AG09319 (cell line): ENCODE measurements at places on chromosomes 12 and 14.

GRCh38 chr12:112161711-112162110 is 36.4 kb downstream of the TRAFD1 start:
- DNase-seq, result no peak

DNA sequence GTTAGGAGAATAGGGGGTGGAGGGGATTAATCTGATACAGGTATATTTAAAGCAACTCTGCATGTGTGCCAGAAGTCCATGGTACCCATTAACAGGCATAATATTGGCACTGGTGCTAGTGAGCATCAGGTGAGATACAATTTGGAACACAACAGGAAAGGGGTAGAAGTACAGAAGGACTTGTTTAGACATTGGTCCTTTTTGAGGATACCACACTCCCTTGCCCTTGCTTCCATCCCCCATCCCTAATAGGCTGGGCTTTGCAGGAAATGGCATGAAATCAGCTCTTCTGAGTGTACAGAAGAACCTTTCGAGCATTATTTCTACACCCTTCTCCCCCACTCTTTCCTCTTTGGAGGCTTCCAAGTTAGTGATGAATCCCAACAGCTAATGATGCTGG is 16.4 kb downstream of the PCBP2 start:
- DNase-seq, result no peak

- DNase-seq, result peak; percentile 40
These were observed 411.9 kb downstream of the FUT8 start for GRCh38 chr14:65824285-65824977.

DNA sequence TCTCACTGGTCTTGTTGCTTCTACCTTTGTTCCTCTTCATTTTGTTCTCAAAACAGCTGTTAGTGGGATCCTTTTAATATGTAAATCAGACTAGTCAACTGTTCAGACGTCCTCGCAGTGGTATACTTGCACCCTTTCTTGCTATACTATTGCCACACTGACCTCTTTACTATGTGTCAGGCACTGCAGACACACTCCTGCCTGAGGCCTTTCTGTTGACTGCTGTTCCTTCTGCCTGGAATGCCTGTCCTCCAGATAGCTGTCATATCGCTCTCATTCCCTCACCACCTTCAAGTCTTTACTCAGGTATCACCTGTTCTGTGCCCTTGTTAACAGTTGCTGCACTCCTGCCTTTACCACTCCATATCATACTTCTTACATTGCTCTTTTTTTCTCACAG is 90.0 kb upstream of the TMEM263 start:
- no peak for DNase-seq

- DNase-seq, result no peak
These were observed 746.8 kb downstream of the DIO2 start for GRCh38 chr14:79464468-79464867.

- DNase-seq, result peak; percentile 23
These were observed 28.6 kb downstream of the SUDS3 start for GRCh38 chr12:118404876-118405521.

- no peak for DNase-seq
These were observed 10.9 kb downstream of the TCHP start for GRCh38 chr12:109910969-109911348.

DNA sequence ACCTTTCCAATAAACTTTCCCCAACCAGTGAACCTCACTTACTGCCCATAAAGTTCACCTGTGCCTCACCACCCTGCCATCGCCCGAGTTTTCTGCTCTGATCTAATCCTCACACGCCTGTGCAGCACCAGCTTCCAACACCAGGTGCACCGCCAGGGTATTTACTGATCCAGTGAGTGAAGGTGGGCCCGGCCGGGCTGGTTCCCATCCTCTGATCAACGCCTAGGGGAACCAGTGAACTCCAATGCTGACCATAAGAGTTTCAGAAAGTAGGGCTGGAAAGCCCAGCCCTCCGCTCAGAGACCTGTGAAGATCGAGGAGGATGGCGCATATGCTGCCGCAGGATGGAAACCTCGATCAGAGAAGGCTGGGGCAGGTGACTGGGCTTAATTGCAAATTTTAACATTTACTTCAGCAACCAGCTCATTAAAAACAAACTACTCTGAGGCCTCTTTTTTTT is 685 bp upstream of the MYL6B start:
- no peak for DNase-seq

GRCh38 chr12:67727702-67728666 is 79.4 kb downstream of the DYRK2 start:
- no peak for DNase-seq

GRCh38 chr12:57475271-57476161 is 4.2 kb downstream of the ARHGAP9 start:
- no peak for DNase-seq

GRCh38 chr12:124013073-124013472 is 40.1 kb downstream of the ZNF664 start:
- DNase-seq, result no peak

- DNase-seq, result no peak
These were observed 27.1 kb upstream of the SLC17A8 start for GRCh38 chr12:100329800-100330199.

- no peak for DNase-seq
These were observed 89.6 kb upstream of the PTPRR start for GRCh38 chr12:71010143-71010479.

DNA sequence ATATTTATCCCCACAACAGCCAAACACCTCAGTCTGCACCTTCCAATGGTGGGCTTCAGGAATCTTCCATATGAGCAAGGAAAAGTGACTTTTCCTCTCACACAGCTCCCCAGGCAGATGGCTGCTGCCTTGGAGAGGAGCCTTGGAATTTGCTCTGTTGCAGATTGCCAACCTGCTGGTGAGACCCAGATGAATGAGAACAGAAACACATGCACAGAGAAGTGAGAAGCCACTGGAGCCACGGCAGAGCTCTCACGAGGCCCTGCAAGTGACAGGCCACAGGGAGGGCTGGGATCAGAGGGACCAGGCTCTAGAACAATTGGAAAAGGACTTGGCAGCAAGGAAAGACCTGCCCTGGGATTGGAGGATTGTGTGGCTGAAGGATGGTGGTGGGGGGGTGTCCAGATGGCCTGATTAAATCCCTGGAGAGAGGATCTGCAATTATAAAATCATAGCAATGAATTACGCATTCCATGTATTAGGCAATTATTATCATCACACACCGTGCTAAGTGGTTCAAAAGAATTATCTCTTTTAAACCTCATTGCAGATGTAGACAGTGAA is 84.9 kb upstream of the PWP1 start:
- DNase-seq, result no peak

- DNase-seq, result no peak
These were observed 105.5 kb upstream of the MYL2 start for GRCh38 chr12:111025792-111026430.

DNA sequence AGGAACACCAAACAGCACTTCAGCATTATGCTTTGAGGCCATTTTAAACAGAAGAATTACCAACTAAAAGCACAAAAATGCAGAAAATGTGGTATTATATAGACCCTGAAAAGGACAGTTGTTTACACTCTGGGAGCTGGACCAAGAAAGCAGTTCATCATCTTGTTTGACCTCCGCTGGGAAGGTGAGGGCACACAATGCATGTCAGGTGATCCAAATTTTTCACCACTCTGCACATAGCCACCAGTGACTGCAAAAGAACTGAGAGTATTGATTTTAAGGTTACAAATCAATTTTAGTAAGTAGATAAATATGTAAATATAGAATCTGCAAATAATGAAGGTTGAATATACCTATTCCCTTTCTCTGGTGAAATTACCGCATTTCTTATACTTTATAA is 119.6 kb downstream of the SLC16A7 start:
- DNase-seq, result no peak

- DNase-seq, result no peak
These were observed 62.9 kb downstream of the GLRX5 start for GRCh38 chr14:95597784-95598211.

GRCh38 chr14:70401643-70402042 is 15.2 kb downstream of the SYNJ2BP start:
- DNase-seq, result no peak

- no peak for DNase-seq
These were observed 99.9 kb upstream of the SLC24A4 start for GRCh38 chr14:92223025-92223424.

DNA sequence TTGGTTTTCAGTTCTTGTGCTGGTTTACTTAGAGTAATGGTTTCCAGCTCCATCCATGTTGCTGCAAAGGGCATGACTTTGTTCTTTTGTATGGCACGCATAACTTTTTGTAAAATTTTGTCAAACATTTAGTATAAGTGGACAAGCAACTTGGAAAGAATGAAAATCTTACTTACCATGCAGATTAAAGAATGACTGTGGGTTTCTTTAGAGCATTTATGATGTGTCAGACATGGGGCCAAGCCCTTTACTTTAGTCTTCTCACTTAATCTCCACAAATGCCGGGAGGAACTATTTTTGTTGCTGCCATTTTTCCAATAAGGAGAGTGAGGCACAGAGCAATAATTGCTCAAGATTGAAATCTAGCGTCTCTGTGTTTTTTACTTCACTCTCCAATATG is 652.5 kb upstream of the TBX3 start:
- no peak for DNase-seq

DNA sequence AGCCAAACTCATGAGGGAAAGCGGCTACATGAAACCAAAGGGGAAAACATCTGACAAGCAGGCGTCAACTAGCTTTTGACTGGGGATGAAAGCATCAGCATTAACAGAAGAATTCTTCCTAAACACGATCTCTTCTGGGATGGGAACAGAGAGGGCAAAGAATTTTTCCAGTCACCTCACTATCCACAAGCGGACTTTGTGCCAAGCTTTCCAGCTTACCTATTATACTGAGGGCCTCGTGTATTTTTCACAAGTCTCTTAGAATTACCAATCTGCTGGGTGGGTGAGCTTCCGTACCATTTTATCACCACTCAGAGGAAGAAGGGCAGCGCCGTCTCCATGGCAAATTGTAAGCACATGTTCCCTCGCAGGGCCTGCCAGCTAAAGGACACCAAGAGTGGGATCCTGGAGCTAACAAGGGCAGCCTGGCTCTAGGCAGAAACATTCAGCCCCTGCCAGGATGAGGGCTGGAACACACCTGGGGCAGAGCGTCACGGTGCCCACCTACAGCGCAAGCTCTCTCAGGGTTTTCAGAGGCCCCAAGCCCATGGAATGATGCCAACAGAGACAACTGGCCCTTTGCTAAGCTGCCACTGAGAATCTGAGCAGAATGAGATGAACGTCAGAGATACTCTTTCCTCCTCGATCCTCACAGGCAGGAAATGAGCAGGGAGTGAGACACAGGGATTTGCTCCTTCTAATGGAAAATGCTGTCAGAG is 74.6 kb downstream of the CHGA start:
- DNase-seq, result no peak

DNA sequence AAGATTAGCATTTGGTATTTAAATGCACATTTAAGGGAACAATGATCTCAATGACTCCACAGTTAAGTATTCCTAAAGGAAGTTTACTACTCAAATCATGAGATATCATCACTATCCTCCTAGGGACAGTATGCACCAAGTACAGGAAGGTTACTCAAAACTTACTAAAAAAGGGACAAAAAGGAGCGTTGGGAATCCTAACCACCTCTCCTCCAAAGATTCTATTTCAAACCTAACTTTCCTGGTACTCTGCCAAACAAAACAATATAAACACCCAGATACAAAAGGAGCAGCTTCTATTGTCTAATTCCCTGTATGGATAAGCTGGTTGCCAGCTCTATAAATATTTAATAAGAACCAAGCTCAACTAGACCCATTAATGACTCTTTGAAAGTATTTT is 377.7 kb downstream of the NUAK1 start:
- DNase-seq, result no peak

DNA sequence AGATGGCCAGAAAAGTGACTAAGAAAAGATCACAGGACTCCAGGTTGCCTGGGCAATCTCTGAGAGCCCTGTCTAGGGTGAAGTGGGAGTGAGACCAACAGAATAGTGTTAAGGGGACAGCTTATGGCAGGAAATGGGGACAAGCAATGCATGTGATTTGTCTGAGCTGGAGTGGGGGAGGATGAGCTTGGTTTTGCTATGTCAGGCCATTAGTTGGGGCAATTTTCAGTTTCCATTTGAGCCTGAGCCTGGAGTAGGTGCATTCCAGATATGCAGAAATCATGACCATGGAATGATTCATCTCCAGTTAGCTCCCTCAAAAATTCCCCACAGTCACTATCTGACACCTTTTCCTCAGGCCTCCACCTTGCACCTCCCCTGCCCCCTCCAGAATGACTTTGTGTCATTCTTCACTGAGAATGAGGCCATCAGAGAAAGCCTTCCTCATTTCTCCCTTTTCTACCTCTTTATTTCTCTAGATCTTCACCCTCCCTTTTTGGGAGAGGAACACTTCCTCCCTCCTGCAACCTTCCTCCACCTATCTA is 150.9 kb upstream of the PLEKHG7 start:
- peak; percentile 31 for DNase-seq

- no peak for DNase-seq
These were observed 27.5 kb upstream of the DCN start for GRCh38 chr12:91210144-91210543.

DNA sequence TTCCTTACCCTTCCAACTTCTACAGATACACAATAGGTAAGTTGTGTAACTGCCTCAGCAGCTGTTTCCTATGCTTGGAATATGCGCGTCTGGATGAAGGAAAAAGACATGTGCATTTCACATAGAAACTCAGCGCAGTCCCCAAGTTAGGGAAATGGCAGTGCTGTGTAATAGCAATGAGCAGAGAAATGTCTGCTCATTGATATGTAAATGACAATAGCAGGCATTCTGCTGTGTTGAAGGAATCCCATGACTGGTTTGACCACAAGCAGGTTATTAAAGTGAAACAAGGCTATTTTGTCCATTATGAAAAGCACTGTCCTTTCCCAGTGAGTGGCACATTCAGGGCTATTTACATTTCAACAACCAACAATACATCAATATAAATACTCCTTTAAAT is 106.6 kb downstream of the BTG1 start:
- no peak for DNase-seq

- DNase-seq, result no peak
These were observed 7.4 kb upstream of the AMIGO2 start for GRCh38 chr12:47087088-47087688.

DNA sequence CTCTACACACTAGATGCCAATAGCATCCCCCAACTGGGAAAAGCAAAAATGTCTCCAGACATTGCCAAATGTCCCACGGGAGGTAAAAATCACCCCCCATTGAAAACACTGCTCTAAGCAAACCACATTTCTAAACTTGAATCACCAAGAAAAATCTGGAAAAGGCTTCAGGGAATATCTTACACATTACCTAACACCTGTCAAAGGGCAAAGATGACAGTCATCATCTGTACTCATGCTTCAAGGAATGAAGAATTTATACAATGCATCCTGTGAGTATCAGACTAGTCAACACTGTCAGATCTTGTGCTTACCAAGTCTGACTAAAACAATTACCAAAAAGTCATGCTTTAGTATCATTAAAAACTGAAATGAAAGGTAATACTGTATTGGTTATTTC is 161.6 kb upstream of the SOX5 start:
- no peak for DNase-seq

- no peak for DNase-seq
These were observed 5.9 kb upstream of the CLEC4E start for GRCh38 chr12:8546591-8546990.

DNA sequence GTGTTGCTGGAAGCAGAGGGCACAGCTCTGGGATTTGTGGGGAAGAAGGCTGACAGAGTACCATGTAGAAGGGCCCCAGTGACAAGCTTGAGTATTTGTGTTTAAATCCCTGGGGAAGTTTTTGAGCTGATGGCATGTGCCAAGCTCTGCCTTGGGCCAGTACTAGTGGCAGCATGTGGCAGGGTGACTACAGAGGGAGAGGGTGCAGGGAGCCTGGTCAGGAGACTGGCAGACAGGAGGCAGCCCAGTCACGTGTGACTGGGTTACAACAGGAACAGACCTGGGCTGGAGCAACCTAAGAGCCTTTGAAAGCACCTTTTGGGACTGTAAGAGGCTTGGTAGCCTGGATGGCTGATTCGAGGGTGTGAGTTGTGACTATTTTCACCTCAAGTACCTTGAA is 112.1 kb downstream of the TSPAN9 start:
- DNase-seq, result no peak

GRCh38 chr14:55094292-55095157 is 34.5 kb upstream of the LGALS3 start:
- DNase-seq, result no peak
